ENCODE measurements at places on chromosomes 13 and 19.

- no peak for DNase-seq
Measured at GRCh38 chr13:113454936-113455335, 1.6 kb upstream of the ADPRHL1 start.

GRCh38 chr13:112069061-112069844 lies 2.3 kb downstream of the SOX1 start:
- DNase-seq: no peak

GRCh38 chr19:40229926-40230417 lies 3.5 kb upstream of the CCNP start:
- no peak for DNase-seq

- no peak for DNase-seq
Measured at GRCh38 chr13:91017031-91017668, 330.3 kb upstream of the MIR17HG start.

DNA sequence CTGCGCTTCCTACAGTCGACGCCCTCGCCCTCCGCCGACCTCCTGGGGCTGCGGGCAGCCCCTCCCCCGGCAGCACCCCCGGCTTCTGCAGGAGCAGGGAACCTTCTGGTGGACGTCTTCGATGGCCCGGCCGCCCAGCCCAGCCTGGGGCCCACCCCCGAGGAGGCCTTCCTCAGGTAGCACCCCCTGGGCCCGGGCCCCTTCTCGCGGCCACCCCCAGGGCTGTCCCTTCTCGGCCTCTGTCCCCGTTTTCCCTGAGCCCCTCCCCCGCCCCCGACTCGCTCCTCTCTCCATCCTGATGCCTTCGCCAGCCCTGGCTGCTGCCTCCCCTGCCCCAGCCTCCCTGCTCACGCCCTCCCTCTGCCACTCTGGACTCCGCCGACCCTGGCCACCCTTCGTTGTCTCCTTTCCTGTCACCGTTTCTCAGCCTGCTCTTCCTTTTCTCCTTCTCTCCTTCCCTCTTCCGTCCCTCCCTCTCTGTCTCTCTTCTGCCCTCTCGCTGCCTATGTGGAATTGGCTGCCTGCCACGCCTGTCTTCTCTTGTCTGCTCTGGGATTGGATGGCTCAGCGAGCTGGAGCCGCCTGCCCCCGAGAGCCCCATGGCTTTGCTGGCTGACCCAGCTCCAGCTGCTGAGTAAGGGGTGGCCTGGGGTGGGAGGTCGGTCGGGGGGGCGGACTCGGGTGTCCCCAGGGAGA lies 11.0 kb downstream of the FUZ start:
- DNase-seq: no peak

- no peak for DNase-seq
Measured at GRCh38 chr19:18433735-18434398, 4.1 kb downstream of the ISYNA1 start.
